Pancreas (tissue), 10 donors: ENCODE measurements at places on chromosomes 13 and 19. TPM values are rescaled to one million over a fixed set of nuclear protein-coding genes. Genes with fewer than 3 reads are reported as not detected.

C19orf67 gene
- not detected for polyA plus RNA-seq

MLLT1 gene
- polyA plus RNA-seq: 19.6 TPM

SGCG gene
- polyA plus RNA-seq: not detected

NUP58 gene
- 6.1 TPM for polyA plus RNA-seq

CAMSAP3 gene
- 64.5 TPM for polyA plus RNA-seq

CCDC61 gene
- polyA plus RNA-seq: 19.9 TPM

ZNF560 gene
- not detected for polyA plus RNA-seq

NOP53 gene
- polyA plus RNA-seq: 576 TPM

OR7D2 gene
- polyA plus RNA-seq: 0.02 TPM

MISP3 gene
- polyA plus RNA-seq: 21.4 TPM

TPTE2 gene
- not detected for polyA plus RNA-seq

GRCh38 chr19:35534803-35535480, 1.7 kb downstream of the GAPDHS start:
- no peak overlapping the region for H3K4me3 ChIP-seq
- H3K4me1 ChIP-seq: no peaks in the 10 kb centered on the region
- no peak for DNase-seq
- H3K27ac ChIP-seq: no peak overlapping the region
- no peaks in the 10 kb centered on the region for H3K36me3 ChIP-seq
- H3K27me3 ChIP-seq: no peaks in the 10 kb centered on the region

GRCh38 chr19:18340990-18341868, 831 bp downstream of the PGPEP1 start:
- H3K27ac ChIP-seq: peak overlapping the region; percentile 80
- no peaks in the 10 kb centered on the region for H3K27me3 ChIP-seq
- no peaks in the 10 kb centered on the region for H3K36me3 ChIP-seq

DNA sequence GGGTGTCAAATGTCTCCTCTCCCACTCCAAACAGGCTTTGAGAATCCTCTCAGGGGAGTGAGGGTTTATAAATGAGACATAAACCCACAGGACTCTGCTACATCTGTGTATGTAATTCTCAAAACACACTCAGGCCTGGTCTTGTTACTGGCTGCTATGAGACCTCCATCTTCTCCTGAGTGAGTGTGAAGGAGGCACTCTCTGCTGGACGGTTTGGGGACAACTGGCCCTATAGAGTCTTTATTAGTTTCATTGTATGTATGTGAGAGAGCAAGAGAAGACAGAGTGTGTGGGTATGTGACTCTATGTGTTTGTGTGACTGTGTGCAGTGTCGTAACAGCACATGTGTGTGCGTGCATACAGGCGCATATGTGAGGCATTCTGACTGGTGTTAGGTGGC, 9.6 kb upstream of the CYP4F12 start:
- H3K27me3 ChIP-seq: no peaks in the 10 kb centered on the region
- no peak for DNase-seq
- no peak overlapping the region for H3K27ac ChIP-seq
- H3K4me1 ChIP-seq: no peaks in the 10 kb centered on the region

GRCh38 chr13:50319635-50320255, 304.5 kb downstream of the KCNRG start:
- DNase-seq: no peak
- H3K4me3 ChIP-seq: no peak overlapping the region
- no peaks in the 10 kb centered on the region for H3K36me3 ChIP-seq
- no peaks in the 10 kb centered on the region for H3K27me3 ChIP-seq

GRCh38 chr19:50461066-50461875, 15.0 kb upstream of the EMC10 start:
- H3K4me3 ChIP-seq: no peak overlapping the region
- DNase-seq: peak; percentile 65
- no peaks in the 10 kb centered on the region for H3K4me1 ChIP-seq
- no peaks in the 10 kb centered on the region for H3K36me3 ChIP-seq
- H3K27ac ChIP-seq: no peak overlapping the region

- peaks cover 54% of the 10 kb centered on the region for H3K36me3 ChIP-seq
- H3K27ac ChIP-seq: no peak overlapping the region
These were observed 18.1 kb upstream of the SPC24 start for GRCh38 chr19:11173516-11174155.

- H3K27ac ChIP-seq: no peak overlapping the region
- no peak overlapping the region for H3K4me3 ChIP-seq
- H3K27me3 ChIP-seq: no peaks in the 10 kb centered on the region
- no peaks in the 10 kb centered on the region for H3K36me3 ChIP-seq
These were observed 8.3 kb downstream of the LGI4 start for GRCh38 chr19:35126624-35126959.

DNA sequence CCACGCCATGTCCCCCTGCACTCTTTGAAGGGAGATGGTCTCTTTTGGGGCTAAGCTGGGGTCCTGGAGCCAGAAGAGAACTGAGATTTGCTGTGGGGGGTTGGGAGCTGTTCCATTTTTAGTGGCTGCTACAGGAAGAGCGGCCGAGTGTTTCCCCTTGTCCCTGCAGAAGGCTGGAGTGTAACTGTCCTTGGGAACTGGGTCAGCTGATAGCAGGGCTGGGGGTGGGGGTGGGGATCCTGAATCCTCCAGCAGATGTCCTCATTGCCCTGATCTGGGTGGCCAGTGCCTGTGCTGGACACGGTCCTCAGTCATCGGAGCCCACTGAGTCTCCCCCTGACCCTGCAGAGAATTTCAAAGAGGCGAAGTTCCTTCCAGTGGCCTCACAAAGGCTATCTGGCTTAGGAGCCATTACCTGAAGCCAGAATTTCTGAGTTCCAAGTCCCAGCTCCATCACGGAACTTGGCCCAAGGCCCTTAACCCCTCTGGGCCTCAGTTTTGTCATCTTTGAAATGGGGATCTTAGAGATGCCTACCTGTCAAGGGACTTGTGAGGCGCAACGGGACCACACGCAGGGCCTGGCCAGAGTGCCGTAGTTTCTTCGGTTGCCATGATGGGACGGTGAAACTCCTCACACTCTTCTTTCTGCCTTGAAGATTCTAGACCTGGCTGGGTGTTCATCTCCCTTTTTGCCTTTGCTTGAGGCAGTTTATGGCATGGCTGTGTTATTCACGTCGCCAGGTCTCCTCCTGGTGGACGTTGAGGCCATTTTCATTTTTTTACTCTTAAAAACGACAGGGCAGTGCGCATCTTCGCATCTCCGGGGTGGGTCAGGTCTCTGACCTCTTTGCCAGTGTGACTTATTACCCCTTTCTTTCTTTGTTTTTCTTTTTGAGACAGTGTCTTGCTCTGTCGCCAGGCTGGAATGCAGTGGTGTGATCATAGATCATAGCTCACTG, 51.9 kb downstream of the DNM2 start:
- no peaks in the 10 kb centered on the region for H3K27me3 ChIP-seq
- peak overlapping the region; percentile 22 for H3K27ac ChIP-seq
- no peaks in the 10 kb centered on the region for H3K36me3 ChIP-seq
- DNase-seq: no peak
- H3K4me1 ChIP-seq: peaks cover 53% of the 10 kb centered on the region

DNA sequence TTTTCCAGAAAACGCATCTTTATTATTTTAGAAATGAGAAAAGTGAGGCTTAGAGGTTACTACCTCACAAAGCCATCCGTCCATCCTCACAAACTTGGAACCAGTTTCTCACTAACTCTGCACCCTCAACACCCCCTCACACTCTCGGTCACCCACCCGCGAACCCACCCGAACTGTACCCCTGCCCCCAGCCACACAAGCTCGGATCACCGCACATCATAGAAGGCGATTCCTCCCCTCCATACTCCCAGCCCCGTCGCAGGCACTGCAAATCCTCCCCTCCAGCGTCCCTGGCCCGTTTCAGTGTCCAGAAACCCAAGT, 238 bp downstream of the ZNF260 start:
- DNase-seq: no peak
- no peaks in the 10 kb centered on the region for H3K27me3 ChIP-seq
- no peaks in the 10 kb centered on the region for H3K36me3 ChIP-seq
- H3K4me1 ChIP-seq: peaks cover 13% of the 10 kb centered on the region
- peak overlapping the region; percentile 25 for H3K27ac ChIP-seq

- no peak for DNase-seq
- H3K27ac ChIP-seq: no peak overlapping the region
- H3K27me3 ChIP-seq: no peaks in the 10 kb centered on the region
- no peaks in the 10 kb centered on the region for H3K36me3 ChIP-seq
These were observed 110.9 kb downstream of the KL start for GRCh38 chr13:33127009-33127551.

GRCh38 chr13:91211510-91211909, 136.0 kb upstream of the MIR17HG start:
- H3K27ac ChIP-seq: no peak overlapping the region
- no peaks in the 10 kb centered on the region for H3K4me1 ChIP-seq
- no peak overlapping the region for H3K4me3 ChIP-seq
- no peak for DNase-seq
- no peaks in the 10 kb centered on the region for H3K27me3 ChIP-seq
- H3K36me3 ChIP-seq: no peaks in the 10 kb centered on the region

DNA sequence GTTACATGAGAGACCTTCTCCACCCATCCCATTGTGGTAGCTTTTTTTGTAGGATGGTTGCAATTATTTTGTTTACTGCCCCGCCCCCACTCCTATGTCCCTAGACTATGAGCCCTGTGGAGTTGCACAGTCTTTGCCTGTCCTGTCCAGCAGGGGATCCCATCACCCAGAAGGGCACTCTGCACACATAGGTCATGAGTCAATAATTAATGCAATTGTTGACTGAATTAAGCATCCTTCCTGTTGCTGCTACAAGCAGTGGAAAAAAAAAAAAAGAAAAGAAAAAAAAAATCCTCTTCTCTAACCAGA, 14.2 kb downstream of the C19orf81 start:
- no peak for DNase-seq
- H3K36me3 ChIP-seq: no peaks in the 10 kb centered on the region
- H3K27ac ChIP-seq: no peak overlapping the region
- H3K4me3 ChIP-seq: no peak overlapping the region

GRCh38 chr13:93867481-93867880, 612.0 kb downstream of the DCT start:
- no peaks in the 10 kb centered on the region for H3K36me3 ChIP-seq
- no peak overlapping the region for H3K27ac ChIP-seq
- H3K4me1 ChIP-seq: no peaks in the 10 kb centered on the region
- no peak overlapping the region for H3K4me3 ChIP-seq
- H3K27me3 ChIP-seq: no peaks in the 10 kb centered on the region

DNA sequence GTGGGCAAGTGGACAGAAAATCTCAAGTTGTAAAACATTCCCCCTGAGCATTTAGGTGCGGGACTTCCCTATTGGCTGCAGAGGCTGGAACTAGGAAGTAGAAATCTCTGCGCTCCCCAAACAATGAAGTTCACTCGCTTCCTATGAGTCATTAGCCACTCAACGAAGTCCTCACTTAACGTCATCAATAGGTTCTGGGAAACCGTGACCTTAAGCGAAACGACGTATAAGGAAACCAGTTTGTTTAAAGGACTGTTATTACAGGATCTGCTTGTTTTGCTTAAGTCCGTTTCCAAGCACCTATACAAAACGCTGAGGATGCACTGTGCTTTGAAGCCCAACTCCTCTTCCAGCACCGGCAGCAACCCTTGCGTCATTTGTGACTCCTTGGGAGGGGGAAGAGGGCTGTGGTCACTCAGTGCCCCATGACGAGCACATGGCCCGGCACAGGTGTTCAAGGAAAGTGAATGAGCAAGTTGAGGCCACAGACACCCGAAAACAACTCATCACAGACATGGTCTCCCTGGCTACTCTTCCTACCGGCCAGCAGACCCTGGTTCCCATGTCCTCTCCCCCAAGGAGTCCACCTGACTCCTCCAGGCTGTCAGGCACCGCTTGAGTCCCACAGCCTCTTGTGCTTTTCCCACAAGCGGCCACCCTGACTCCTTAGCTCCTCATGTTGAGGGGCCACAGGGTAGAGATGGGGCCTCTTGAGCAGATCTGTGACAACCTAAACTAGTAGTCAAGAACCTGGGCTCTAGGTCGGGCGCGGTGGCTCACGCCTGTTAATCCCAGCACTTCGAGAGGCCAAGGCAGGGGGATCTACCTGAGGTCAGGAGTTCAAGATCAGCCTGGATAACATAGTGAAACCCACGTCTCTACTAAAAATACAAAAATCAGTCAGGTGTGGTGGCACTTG, 4.8 kb downstream of the RPS16 start:
- no peak for DNase-seq
- H3K27me3 ChIP-seq: no peaks in the 10 kb centered on the region
- H3K4me1 ChIP-seq: peaks cover 11% of the 10 kb centered on the region
- H3K27ac ChIP-seq: no peak overlapping the region
- no peak overlapping the region for H3K4me3 ChIP-seq

DNA sequence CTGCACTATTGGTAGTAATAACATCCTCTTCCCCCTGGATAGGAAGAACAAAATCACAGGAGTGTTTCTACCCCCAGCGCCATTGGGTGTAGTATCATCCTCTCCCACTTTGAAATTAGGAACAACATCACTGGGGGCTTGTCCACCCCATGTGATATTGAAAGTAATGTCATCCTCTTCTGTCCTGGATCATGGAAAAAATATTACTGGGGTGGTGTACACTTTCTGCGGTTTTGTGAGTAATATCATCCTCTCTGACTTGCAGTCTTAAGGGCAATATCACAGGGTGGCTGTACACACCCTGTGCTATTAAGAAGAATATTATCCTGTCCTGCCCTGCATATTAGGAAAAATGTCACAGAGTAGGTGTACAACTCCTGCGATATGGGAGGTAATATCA, 4.9 kb upstream of the RGCC start:
- no peaks in the 10 kb centered on the region for H3K36me3 ChIP-seq
- H3K4me1 ChIP-seq: no peaks in the 10 kb centered on the region
- no peak overlapping the region for H3K27ac ChIP-seq
- H3K4me3 ChIP-seq: no peak overlapping the region
- no peaks in the 10 kb centered on the region for H3K27me3 ChIP-seq

DNA sequence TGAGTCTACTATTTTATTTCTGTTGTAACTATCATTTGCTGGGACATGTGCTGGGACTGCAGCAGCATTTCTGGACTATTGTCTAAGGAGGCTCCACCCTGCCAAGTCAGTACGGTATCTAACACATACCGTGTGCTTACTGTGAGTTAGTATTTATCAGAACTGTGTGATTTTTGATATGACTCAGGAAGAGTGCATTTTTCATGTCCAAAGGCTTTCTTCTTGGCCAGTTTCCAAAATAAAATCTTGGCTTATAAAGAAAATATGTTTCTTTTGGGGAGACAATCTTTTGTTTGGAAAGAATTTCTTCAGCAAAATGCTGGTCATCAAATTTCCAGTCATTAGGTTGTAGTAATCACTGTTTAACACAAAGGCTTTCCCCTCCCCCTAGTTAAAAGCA, 11.6 kb downstream of the PARP4 start:
- no peaks in the 10 kb centered on the region for H3K27me3 ChIP-seq
- H3K4me3 ChIP-seq: no peak overlapping the region
- no peaks in the 10 kb centered on the region for H3K4me1 ChIP-seq
- H3K27ac ChIP-seq: no peak overlapping the region

DNA sequence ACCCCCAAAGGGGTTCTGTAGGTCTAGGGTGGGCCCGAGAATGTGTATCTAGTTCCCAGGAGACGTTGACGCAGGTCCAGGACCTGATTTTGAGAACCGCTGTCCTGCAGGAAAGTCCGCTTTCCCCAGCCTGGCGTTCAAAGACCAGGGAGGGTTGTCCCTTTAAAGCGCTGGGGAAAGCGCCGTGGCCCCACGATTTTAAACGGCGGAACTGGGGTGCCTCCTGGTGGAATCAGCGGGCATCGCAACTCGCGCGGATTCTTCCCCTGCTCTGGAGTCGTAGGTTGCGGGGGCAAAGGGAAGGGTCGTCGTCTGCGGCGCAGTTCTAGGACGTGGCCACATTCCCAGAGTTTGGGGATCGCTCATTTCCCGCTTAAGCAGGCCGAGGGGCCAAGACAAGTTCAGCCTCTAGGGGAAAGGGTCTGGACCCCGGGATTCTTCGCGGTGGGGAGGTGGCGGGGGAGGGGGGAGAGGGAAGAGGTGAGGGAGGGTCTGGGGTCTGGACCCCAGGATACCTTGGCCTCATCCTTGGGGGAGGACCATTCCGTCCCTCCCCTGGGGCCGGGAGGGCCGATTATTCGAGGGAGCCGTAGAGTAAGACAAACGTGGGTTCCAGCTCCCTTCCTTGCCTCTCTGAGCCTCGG, 7.7 kb downstream of the PNMA8B start:
- no peaks in the 10 kb centered on the region for H3K4me1 ChIP-seq
- no peaks in the 10 kb centered on the region for H3K27me3 ChIP-seq
- no peak overlapping the region for H3K27ac ChIP-seq
- DNase-seq: peak; percentile 93
